ENCODE measurements at places on chromosomes 5 and 9. TPM values are rescaled to one million over a fixed set of nuclear protein-coding genes. Genes with fewer than 3 reads are reported as not detected.

- no peak for DNase-seq
These were observed 116.3 kb downstream of the DEPDC1B start for GRCh38 chr5:60583616-60584015.

DNA sequence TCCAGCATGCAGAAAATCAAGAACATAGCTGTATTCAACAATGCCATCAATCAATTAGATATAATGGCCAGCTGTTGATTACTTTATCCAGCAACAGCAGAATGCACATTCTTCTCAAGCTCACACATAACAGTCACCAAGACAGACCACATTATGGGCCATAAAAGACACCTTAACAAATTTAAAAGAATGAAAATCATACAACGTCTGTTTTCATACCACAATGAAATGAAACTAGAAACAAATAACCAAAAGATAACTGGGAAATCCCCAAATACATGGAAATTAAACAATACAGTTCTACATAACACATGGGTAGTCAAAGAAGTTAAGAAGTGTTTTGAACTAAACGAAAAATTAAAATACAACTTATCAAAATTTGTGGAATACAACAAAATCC is 130.9 kb upstream of the GNA14 start:
- DNase-seq, result no peak

SOX30 gene
- 0.33 TPM for polyA plus RNA-seq

- DNase-seq, result no peak
These were observed 27.8 kb downstream of the TNFSF15 start for GRCh38 chr9:114777821-114778609.

HAVCR2 gene
- 13.9 TPM for polyA plus RNA-seq

PCSK1 gene
- 0.21 TPM for polyA plus RNA-seq

DNA sequence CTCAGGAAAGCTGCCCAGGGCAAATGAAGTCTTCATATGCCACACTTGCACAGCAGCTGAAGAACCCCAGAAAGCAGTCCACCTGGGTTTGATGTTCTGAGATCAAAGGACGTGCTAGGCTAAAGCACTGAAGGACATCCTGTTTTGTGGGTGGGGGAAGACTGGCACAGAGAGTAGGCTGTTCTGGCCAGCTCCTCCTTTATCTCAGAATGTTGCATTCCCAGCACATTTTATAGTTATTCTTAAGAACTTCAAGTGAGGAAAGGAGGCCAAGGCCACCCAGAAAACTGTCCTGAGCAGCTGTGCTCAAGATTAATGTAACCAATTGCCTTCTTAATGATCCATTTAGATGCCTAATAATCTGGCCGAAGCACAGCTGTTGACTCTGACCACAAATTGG is 10.9 kb downstream of the SHOC1 start:
- no peak for DNase-seq

DNA sequence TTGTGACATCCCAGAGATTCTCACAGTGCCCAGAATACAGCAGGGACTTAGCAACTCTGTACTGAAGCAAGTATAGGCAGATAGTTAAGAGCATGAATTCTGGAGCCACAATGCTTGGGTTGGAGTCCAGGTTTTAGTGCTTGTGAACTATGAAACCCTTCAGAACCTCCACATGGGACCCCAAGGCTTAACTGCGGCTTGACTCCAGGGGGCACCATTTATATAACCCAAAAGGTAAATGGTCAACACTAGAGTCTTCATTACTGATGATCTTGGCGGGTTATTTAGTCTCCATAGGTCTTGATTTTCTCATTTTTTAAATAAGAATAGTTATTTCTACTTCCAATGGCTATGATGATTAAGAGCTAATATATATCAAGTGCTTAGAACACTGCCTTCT is 390.3 kb downstream of the TAF11L14 start:
- DNase-seq, result no peak

- DNase-seq, result no peak
These were observed 357.6 kb downstream of the EFNA5 start for GRCh38 chr5:107313098-107313497.

UGT3A2 gene
- 17.1 TPM for polyA plus RNA-seq

PCDHGA2 gene
- 6.1 TPM for polyA plus RNA-seq

- DNase-seq, result peak; percentile 86
These were observed at the start of gene PLPP6 for GRCh38 chr9:4662108-4662988. Gene PLPP6 (plus strand): TSS chr9:4662294. CDS start chr9:4662376, 82 bp downstream.

GRCh38 chr9:100498592-100498991 is 25.6 kb downstream of the TMEFF1 start:
- DNase-seq, result no peak

DNA sequence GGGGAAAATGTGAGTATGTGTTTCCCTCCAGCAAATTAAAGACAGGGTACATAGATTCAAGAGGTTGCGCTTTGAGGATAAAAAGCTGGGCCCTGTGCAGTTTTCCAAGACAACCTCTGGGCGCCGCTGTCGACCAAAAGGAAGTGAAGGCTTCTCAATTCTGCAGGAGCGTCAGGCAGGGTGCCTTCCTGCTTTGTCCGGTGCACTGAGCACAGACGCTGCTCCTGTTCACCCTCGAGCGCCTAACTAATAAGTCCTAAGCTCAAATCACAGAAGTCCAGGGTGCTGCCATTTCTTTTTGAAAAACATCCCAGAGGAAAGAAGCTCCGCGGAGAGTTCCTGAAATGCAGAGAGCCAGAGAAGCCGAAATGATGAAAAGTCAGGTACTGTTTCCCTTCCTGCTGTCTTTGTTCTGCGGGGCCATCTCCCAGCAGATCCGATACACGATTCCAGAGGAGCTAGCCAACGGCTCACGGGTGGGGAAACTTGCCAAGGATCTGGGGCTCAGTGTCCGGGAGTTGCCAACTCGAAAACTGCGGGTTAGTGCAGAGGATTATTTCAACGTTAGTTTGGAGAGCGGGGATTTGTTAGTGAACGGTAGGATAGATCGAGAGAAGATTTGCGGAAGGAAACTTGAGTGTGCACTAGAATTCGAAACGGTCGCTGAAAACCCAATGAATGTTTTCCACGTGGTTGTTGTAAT is at the start of gene PCDHGB1:
Gene PCDHGB1 (plus strand): TSS at position 183 of the 703 bp plus-strand sequence. CDS start 162 bp downstream, at position 345.
- no peak for DNase-seq

All from renal cortex interstitium (tissue), 15 donors.